ENCODE measurements at places on chromosomes 7 and 10.

DNA sequence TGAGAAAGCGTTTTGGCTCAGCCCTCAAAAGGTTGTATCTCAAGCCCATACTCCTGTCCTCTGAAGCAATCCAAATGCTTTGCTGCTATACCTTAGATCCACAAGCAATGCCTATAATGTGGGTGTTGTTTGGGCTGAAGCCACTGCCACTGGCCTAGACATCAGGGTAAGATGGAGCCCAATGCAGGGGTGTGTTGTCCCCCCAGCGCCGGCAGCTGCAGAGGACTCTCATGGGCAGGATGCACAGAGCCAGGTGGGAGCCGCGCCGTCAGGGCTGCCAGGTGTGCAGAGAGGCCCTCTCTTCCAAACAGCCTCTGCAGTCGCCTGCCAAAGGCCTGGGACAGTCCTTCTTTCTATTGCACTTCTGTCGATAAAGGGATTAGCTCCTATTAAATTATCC lies 205.2 kb upstream of the SHH start:
- no peak for DNase-seq

DNA sequence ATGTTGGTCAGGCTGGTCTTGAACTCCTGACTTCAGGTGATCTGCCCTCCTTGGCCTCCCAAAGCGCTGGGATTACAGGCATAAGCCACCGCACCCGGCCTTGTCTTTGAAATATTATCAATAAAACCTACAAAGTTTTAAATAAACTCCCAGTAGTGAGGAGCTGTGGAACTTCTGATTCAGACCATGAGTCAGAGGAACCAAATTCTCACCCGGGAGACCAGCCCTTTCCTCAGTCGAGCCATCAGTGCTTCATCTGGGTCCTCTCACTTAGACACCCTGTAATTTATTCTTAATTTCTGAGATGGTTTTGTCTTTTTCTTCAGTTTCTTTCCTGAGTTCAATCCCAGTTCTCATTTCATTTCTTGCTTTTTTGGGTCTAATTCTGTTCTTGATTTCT lies 68.6 kb downstream of the DYNC2I1 start:
- no peak for DNase-seq

GRCh38 chr10:17386616-17387075 lies 67.7 kb downstream of the ST8SIA6 start:
- DNase-seq = no peak

GRCh38 chr7:45623157-45623556 lies 49.0 kb downstream of the ADCY1 start:
- DNase-seq = no peak

DNA sequence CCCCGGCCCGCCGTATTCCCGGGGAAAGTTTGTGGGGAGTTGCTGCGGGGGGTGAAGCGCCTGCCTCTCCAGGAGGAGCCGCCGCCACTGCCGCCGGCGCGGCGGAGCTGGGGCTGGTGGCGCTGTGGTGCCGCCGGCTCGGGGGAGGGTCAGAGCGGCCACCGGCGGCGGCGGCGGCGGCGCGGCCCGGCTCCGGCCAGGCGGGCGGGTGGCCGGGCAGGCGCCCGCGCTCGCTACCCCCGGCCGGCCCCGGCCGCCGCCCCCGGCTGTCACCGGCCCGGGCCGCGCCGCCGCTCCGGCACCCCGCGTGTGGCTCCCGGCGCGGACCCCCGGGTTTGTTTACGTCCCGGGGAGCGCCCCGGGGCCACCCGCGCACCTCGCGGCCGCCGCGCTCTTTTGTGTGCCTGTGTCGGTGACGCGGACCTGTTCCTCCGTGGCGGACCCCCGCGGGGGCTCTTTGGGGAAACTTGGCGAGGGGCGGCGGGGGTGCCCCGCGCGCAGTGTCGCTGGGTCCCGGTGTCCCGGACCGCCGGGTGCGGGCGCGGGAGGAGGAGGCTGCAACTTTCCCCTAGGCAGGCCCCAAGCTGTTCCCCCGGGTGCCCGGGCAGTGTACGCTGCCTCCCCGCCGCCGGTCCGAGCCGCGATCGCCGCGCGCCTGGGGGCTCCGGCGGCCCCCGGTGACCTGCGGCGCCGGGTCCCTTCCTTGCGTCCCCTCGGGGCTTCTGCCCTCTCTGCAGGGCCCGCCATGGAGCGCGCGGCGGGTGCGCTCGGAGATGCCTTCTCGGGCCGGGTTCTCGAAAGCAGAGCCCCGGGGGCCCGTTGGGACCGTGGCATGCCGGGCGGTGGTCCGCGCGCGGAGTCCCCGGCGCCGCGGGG lies 593 bp upstream of the CUX1 start:
- peak; percentile 30 for DNase-seq

- no peak for DNase-seq
These were observed 252.0 kb downstream of the ELMO1 start for GRCh38 chr7:37196676-37197075.

DNA sequence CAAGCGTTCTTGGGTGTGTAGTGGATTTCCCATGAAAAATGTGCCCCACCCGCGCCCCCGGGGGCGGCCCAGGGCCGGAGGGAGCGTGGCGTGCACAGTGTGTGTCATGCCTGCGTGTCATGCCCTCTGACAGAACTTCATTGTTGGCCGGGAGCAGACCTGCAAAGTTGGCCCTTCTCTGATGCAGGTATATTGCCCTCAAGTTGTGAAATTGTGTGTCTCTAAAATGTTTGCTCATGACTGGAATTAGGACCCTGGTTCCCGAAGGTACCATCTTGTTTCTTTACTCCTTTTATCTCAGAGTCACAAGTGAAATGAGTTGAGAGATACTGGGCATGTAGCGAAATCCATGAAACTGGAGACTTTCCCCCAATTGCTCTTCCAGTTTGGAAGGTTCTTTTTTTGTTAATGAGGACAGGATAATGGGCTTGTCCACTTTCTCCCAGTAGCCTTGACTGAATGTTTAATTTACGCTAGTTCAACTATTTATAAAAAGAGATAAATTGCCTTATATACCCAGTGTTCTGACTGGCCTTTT lies 26.2 kb downstream of the ADK start:
- DNase-seq = peak; percentile 18

All from prostate gland (tissue), 2 donors.